Bronchus fibroblast of lung (primary cell): ENCODE measurements at places on chromosomes 4 and X. TPM values are rescaled to one million over a fixed set of nuclear protein-coding genes. Genes with fewer than 3 reads are reported as not detected.

Gene RAP1GDS1
- 39.4 and 49.3 TPM in 2 replicates for total RNA-seq

Gene USP17L30
- total RNA-seq = not detected in 2 replicates

Gene TEX13A
- total RNA-seq = not detected in 2 replicates

Gene MAGIX
- total RNA-seq = 1.3 TPM in 2 replicates

Gene PTCHD1
- not detected in 2 replicates for total RNA-seq

Gene MYL5
- total RNA-seq = 0.59 and 4.0 TPM in 2 replicates

Gene PAGE3
- total RNA-seq = not detected in 2 replicates

Gene F8A2
- not detected in 2 replicates for total RNA-seq
